ENCODE measurements at places on chromosomes 1 and 21.

- DNase-seq, result no peak
Observed at GRCh38 chr21:18954441-18954844, 550.9 kb upstream of the TMPRSS15 start.

- no peak for DNase-seq
Observed at GRCh38 chr1:90550626-90551406, 166.3 kb downstream of the BARHL2 start.

DNA sequence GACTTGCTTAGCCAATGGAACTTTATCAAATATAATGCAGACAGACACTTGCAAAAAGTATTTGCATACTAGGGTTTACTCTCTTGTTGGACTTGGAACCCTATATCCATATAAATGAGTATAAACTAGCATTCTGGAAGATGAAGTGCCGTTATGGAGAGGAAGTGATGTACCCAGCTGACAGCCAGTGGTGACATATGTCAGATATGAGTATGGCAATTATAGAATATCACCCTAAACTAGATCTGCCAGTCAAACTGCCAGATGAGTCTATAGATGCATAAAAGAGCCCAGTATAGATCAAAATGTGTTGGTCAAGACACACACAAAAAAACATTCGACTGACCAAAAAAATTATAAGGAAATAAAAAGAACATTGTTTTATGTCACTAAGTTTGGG is 739.3 kb downstream of the PLA2G4A start:
- DNase-seq, result no peak

- no peak for DNase-seq
Observed at GRCh38 chr1:52157582-52157981, 15.7 kb downstream of the ZFYVE9 start.

DNA sequence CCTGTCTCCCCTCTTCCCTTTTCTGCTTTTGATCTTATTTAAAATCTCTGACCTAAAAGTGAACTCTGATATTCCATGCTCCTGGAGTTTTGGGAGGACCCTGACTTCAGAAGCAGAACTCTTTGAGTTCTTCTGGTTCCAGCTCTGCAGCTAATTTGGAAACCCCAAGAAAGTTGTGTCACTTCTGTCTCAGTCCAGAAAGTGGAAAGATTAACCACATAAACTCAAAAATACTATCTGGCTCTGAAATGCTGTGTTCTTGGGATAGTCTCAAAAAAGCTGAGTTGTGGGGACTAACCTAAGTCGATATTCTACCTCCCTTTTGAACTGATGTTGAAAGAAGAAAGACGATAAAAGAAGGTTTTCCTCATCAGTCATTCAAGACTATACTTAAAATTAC is 59.8 kb downstream of the ITPKB start:
- peak; percentile 57 for DNase-seq

GRCh38 chr1:211324992-211325775 is 1.4 kb upstream of the TRAF5 start:
- DNase-seq, result no peak

DNA sequence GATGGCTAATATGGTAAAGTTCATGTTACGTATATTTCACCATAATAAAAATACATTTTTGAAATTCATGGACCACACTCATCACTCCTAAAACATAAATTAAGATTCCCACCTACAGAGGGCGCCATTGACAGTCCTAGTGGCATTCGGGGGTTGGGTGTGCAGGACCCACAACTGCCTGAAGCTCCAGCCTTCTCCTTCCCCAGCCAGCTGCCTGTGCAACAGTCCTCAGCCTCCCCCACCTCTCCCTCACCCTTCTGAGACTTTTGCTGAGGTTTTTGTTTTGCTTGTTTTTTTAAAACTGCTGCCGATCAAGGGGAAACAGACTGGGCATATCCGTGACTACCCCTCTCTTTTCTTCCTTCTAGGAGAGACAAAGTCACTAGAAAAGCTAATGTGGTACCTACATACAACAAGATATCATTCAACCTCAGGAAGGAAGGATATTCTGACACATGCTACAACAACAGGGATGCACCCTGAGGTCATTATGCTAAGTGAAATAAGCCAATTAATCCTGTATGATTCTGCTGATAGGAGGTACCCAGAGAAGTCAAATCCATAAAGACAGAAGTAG is 9.2 kb upstream of the EVA1C start:
- peak; percentile 54 for DNase-seq

DNA sequence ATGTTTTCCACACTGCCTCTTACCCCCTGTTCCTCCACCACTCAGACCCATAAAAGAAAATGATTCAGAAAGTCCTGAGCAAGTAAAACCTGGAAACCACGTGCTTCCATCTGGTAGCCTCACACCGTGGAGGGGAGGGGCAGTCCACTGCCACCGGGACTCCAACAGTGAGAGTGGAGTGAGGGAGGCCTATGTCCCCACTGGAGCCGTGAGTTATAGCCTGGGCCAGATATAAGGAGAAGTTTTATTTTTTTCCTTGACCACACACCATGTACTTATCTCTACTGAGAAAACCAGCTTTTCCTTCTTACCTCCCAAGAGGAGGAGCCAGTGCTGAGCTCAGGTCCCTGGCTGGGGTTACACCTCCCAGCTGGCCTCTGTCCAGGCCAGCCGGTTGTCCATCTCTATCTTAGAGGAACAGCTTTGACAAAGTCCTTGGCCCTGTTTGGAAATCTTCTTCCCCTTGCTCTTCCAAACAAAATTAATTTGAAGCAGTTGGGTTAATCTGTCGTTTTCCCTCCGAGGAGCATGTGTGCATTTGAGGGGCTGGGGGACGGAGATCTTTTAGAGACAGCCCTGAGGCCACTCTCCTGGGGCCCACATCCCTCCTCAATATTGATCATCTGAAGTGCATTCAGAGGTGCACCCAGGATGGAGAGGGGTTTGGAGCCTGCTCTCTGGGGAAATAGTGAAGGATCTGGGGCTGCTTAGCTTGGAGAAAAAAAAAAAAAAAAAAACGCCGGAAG is 49.1 kb upstream of the SERBP1 start:
- no peak for DNase-seq

DNA sequence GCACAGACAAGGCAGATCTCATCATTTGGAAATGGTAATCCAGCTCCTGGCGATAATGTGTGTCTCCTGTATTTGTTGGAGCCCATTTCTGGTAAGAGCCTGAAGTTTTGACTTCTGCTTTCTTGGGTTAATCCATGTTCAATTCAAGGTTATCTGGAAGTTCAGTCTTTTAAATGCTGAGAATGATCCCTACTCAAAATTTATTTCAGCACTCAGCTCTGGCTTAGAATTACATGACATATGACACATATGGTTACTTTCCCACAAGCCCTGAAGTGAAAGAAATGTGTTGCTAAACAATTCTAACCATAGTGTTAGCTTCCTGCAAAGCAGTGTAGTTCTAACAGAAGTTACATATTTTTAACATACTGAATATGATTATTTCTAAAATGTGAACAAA is 2.7 kb downstream of the PTGFR start:
- no peak for DNase-seq

- no peak for DNase-seq
Observed at GRCh38 chr1:152109998-152110294, 5.3 kb downstream of the TCHH start.

DNA sequence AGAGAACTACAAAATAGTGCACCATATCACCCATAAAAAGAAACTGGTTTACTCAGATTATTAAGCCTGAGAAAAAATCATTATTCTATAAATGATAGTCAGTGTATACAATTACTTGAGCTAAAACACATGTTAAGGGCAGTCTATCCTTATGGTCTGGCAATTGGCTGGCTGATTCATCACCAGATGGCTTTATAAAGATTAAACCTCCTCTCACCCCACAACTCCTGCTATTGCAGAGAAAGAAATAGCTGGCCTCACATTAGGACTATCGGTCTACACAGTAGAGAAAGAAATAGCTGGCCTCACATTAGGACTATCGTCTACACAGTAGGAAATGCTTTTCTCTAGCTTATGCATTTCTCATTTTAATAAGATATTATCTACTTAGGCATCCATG is 21.2 kb downstream of the CEP170 start:
- DNase-seq, result no peak

DNA sequence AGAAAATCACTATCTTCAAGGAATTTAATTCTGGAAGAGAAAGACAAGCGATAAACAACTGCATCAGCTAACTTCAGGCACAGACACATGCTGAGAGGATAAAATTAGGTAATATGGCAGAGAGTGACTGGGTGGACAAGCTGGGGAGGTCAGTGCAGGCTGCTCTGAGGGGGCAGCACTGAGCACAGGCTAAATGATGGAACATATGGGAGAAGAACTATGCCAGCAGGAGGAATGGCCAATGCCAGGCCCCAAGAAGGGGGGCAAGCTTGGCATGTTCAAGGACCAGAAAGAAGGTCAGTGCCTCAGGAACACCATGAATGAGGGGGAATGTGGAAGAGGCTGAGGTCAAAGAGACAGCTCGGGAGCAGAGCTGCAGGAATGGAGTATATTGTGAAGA is 190.7 kb upstream of the MAP1LC3C start:
- DNase-seq, result no peak

Data from inflammatory macrophage treated with lipopolysaccharide for 4 hours (primary cell).